Forelimb muscle (tissue), 1 donor: ENCODE measurements at places on chromosomes 1 and 21. TPM values are rescaled to one million over a fixed set of nuclear protein-coding genes. Genes with fewer than 3 reads are reported as not detected.

The ARMH1 gene
- 1.8 TPM for polyA plus RNA-seq

The TMCO1 gene
- 50.6 TPM for polyA plus RNA-seq

The RNF186 gene
- 0.20 TPM for polyA plus RNA-seq

The NBPF1 gene
- polyA plus RNA-seq = 150 TPM

The CTSS gene
- 9.9 TPM for polyA plus RNA-seq

The MPZ gene
- polyA plus RNA-seq = 12.5 TPM

The FLG2 gene
- polyA plus RNA-seq = 0.06 TPM

The CFAP57 gene
- 0.08 TPM for polyA plus RNA-seq

The FCGR3A gene
- polyA plus RNA-seq = 0.81 TPM

The COG2 gene
- 21.2 TPM for polyA plus RNA-seq

The SELP gene
- 1.2 TPM for polyA plus RNA-seq

The SPATA46 gene
- polyA plus RNA-seq = 0.13 TPM

GRCh38 chr21:15772654-15773053, 42.9 kb downstream of the USP25 start:
- no peak for DNase-seq

- no peak for DNase-seq
Observed at GRCh38 chr1:152000964-152001630, 7.4 kb upstream of the S100A10 start.

- no peak for DNase-seq
Observed at GRCh38 chr1:109135940-109136339, 22.0 kb downstream of the ELAPOR1 start.

DNA sequence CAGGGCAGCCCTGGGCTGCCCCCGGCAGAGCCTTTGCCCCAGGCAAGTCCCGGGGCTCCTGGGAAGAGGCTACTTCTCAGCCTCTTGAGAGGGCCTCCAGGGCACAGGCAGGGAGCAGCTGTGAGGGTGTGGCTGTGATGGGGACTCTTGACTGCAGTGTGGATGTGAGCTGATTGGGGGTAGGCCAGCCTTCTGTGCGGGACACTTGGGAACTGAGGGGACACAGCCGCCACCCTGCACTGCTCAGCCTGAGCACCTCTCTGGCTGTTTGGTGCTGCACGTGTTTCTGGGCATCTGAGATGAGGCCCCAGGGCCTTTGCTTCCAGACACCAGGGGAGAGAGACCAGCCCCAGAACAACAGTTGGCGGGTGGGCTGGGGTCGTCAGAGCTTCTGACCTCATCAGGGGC, 62.1 kb downstream of the SKI start:
- no peak for DNase-seq

- DNase-seq = no peak
Observed at GRCh38 chr1:230823426-230823825, 44.9 kb downstream of the C1orf198 start.

GRCh38 chr1:64679177-64679576, 65.7 kb upstream of the RAVER2 start:
- DNase-seq = no peak

DNA sequence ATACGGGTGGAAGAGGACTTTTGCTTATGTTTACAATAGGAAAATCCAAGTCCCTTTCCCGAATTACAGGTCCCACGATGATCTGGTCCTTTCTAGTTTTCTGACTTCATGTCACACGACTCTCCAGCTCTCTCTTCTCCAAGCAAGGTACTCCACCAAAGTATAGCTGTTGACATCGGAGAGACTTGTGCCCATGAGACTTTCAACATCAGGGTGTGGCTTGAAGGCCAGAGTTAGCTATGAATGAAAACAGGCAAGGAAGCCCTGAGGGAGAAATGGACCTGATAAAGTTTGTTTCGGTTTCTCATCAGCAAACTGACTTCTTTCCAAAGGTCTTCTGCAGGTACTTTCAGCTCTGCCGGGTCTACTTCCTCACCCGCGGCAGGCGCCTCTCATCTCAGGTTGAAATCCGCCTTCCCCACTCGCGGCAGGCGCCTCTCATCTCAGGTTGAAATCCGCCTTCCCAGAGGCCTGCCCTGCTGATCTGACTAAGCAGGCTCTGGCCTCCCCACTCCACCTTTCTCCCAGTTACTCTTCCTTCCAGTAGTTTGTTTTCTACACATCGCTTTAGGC, 2.1 kb upstream of the PER3 start:
- no peak for DNase-seq

DNA sequence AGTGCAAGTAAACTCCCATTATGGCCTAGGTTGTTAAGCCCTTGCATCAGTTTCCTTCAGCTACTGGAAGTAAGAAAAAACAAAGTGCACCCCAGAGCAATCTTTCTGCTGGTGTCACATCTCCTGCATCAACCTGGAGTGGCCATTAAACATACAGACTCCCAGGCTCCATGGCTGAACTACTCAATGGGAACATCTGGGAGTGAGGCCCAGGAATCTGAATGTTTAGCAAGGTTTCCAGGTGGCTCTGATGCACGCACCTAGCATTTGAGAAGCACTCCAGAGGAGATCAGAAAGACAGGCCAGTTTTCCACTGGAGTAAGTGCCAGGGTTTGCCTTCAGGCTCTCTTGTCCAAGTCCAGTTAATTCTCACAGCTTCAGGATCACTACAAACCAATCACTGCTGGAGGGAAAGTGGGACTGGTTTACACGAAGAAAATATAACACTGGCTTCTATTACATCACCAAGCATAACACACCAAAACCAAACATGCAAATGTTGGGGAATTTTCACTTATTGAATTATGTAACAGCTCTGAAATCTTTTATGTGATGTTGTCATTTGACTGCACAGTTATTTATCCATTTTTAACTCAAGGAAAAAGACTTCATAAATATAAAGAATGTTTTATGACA, 22.3 kb upstream of the ABCA4 start:
- no peak for DNase-seq

- DNase-seq = no peak
Observed at GRCh38 chr21:31780944-31781343, 49.0 kb upstream of the SCAF4 start.

DNA sequence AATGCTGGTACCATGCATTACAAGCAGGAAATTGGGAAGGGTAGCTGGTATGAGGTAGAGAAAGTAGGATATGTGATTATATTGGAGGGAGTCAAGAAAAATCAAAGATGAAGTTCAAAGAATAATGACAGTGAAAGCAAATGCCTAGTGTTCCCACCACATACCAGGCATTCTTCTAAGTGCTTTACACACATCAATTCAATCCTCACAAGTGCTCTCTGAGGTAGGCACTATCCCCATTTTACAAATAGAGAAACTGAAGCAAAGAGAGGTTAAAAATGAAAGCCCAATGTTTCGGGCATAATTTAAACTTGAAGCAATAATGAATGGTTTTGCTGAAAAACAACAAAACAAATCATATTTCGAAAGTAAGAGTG, 40.1 kb upstream of the MCOLN3 start:
- DNase-seq = no peak

GRCh38 chr1:172513479-172513878, 19.5 kb upstream of the SUCO start:
- no peak for DNase-seq

DNA sequence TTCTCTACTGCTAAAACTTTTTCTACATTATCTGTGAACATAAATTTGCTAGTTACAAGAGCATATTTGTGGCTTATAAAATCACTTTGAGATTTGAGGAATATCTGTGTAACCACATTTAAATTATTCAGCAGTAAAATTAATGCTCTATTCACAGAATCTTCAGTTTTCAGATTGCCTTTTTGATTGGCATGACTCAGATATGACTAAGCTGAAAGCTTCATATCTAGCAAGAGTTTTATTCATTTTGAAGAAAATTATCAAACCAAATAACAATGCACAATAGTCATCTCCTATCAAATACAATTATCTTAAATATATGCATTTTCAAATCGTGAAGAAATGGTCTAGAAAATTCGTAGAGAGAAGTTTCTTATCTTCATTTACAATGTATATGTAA, 1498.2 kb upstream of the B3GALT2 start:
- DNase-seq = no peak

DNA sequence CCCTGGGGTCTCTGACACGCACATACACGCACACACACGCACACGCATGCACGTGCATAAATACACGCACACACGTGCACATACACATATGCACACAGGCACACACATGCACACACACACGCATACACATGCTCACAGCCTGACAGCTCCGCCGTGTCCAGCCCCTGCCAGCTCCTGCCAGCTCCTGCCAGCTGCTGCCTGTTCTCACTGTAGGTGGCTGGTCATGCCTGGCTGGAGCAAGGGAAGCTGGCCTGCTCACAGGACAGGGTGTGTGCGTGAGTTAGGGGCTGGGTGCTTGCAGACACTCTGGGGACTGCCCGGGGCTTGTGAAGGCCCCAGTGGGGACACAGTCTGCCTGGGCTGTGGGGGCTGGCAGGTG, 4.9 kb downstream of the PLCH2 start:
- DNase-seq = no peak

- DNase-seq = no peak
Observed at GRCh38 chr1:45016767-45017166, 4.7 kb downstream of the UROD start.

DNA sequence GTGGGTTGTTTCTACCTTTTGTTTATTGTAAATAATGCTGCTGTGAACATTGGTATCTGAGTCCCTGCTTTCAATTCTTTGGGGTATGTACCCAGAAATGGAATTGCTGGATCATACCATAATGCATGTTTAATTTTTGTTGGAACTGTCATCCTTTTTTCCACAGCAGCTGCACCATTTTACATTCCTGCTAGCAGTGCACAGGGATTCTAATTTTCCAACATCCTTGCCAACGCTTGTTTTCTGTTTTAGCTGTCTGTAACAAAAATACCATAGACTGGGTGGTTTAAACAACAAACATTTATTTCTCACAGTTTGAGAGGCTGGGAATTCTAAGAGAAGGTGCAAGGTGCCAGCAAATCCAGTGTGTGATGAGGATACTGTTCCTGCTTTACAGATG, 65.1 kb downstream of the RAVER2 start:
- DNase-seq = no peak

DNA sequence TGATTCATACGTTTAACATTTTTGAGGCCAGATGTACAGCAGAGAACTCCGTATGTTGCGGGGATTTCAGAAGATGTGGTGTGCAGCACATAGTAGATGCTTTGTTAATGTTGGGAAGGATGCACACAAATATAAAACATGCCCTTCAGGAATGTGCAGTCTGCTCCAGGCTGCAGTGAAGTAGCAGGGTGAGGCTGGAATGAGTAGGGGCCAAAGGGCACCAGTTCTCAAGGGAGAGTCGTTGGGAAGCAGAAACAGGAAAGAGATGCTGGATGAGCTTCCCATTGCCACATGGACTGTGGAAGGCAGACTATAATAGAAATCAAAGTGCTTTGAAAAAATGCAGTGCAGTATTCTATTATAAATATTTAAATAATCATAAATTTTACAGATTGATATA, 126.9 kb downstream of the NOS1AP start:
- DNase-seq = no peak

GRCh38 chr1:89948722-89949345, 46.1 kb upstream of the ZNF326 start:
- no peak for DNase-seq

DNA sequence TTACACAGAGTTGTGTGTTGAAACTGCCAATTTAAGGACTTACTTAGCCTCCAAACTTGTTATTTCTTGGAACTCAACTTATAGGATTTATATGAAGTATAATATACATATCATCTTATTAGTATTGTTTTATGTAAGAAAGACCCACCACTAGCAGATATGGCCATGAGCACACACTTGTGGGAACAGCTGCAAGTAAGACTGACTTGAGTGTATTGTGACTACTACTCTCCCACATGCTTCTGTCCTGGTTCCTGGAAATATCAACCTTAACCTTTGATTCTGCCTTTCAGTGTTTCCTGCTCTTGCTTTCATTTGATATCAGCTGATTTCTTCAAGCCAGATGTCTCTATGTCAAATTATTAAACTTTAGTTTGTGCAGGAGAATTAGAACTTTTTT, 175.3 kb downstream of the MAGI3 start:
- DNase-seq = no peak

- no peak for DNase-seq
Observed at GRCh38 chr1:159921251-159921650, 4.1 kb downstream of the TAGLN2 start.

GRCh38 chr1:32272557-32273390, 19.1 kb upstream of the HDAC1 start:
- DNase-seq = no peak

GRCh38 chr1:240962086-240962485, 350.1 kb upstream of the GREM2 start:
- no peak for DNase-seq

GRCh38 chr1:202837746-202838262, 27.1 kb downstream of the PCAT6 start:
- no peak for DNase-seq

- no peak for DNase-seq
Observed at GRCh38 chr1:67429528-67430357, 459 bp downstream of the SERBP1 start.

- DNase-seq = no peak
Observed at GRCh38 chr1:6447818-6448748, 17.9 kb downstream of the TNFRSF25 start.

GRCh38 chr1:22772014-22772413, 61.4 kb downstream of the EPHB2 start:
- no peak for DNase-seq

GRCh38 chr1:55184859-55185258, 30.3 kb downstream of the USP24 start:
- no peak for DNase-seq

DNA sequence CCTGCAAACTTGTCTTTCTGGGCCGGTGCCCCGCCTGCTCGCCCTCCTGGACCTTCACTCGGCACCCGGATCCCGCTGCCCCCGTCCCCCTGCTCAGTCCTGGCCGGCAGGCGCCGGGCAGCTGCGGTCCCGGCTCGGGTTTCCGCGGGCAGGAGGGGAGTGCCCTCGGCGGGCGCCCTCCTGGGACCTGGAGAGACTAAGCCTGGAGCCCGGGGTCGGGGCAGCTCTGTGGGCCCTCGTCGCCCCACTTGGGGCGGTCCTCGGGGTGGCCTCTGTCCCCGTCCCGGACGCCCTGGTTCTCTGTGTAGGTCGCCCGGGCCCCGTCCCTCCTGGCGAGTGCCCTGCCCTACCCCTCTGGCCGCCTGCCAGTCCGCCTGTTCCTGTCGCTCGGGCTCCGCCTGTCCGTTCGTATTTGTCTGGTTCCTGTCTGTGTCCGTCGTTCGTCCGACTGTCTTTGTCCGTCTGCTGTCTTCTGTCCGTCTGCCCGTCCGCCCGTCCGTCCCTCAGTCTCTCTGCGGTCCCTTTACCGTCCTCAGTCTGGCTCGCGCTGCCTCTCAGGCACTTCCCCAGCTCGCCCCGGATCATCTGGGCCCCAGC, 490 bp downstream of the SERINC2 start:
- DNase-seq = no peak

- no peak for DNase-seq
Observed at GRCh38 chr1:150836129-150836773, 28.2 kb upstream of the CTSK start.

- no peak for DNase-seq
Observed at GRCh38 chr1:18232052-18232451, 124.5 kb downstream of the IGSF21 start.

DNA sequence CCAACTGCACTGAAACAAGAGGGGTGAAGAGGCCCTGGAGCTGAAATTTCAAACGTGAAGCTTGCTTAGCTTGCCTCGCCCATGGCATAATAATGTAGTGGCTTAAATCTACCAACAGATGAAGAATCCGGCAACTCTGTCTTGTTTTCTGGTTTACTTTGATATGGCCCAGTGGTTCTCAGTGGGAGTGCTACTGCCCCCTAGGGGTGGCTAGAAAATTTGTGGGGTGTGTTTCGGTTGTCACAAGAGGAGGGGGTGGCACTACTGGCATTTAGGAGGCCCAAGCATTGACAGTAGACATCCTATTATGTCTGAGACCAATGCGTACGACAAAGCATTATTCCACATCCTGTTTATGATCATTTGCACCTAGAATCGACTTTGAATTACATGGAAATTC, 51.9 kb upstream of the C8B start:
- no peak for DNase-seq
